AG08396 (cell line): ENCODE measurements at places on chromosomes 2 and 18.

DNA sequence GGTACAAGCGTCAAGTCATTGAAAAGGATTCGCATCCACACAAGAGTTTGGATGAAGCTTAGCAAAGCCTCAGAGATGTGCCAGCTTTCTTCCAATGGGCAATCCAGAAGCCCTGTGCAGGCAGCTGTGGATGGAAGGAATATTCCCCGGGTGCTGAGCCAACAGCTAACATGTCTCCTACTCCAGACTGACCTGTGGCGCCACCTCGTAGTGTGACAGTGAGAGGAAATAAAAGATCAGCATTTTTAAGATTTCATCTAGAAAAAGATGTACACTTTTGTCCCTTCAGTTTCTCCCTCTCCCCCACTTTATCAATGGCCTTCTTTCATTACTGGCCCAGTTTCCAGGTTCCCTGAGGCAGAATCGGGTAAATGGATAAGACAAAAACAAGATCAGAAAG, 48.9 kb upstream of the SPATS2L start:
- DNase-seq, result no peak

DNA sequence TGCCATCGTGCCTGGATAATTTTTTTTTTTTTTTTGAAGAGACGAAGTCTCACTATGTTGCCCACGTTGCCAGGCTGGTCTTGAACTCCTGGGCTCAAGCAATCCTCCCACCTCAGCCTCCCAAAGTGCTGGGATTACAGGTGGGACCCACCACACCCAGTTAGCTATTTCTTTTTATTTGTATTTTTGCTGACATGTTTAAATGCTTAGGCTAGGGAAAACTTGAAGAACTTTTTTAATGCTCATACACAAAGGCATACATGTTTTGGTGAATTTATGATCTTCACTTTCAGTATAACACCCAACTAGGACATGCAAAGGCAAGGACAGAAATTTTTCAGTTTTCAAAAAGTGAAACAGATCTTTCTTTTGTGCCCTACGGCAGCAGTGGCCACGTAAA, 9.9 kb downstream of the L3MBTL4 start:
- DNase-seq, result no peak

DNA sequence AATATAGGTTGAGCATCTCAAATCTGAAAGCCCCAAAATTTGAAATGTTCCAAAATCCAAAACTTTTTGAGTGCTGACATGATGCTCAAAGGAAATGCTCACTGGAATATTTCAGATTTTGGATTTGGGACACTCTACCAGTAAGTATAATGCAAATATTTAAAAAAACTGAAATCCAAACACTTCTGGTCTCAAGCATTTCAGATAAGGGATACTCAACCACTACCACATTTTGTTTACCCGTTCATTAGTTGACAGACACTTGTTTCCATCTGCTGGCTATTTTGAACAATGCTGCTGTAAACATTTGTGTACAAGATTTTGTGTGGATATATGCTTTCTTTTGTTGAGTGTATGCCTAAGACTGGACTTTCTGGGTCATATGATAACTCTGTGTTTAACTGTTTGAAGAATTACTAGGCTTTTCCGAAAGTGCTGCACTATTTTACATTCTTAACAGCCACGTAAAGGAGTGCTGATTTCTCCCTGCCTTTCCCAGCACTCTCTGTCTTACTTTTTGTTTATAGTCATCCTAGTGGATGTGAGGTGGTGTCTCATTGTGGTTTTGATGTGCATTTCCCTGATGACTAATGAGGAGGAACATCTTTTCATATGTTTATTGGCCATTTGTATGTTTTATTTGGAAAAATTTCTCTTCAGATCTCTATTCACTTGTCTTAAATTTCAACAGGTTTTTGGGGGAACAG, 19.5 kb upstream of the DCDC2C start:
- no peak for DNase-seq

- no peak for DNase-seq
Observed at GRCh38 chr2:170969030-170969429, 40.0 kb downstream of the GORASP2 start.

- DNase-seq, result no peak
Observed at GRCh38 chr2:222576171-222577081, 79.5 kb downstream of the FARSB start.

DNA sequence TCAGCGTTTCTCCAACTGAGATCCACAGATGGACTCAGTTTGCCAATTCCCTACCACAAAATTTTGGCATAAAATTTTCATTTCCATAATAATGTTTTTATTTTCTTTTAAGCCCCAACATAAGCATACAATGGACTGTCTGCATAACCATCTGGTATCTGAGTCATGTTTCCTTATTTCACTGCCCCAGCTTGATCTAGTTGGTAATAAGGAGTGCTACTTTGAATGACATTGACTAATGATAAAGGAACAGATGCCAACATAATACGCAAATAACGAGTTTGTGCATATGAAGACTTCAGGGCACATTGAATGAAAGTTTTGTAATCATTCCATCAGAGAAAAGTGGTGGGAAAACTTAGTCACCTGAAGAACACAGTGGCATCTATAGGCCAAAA, 8.8 kb upstream of the MBD2 start:
- no peak for DNase-seq

DNA sequence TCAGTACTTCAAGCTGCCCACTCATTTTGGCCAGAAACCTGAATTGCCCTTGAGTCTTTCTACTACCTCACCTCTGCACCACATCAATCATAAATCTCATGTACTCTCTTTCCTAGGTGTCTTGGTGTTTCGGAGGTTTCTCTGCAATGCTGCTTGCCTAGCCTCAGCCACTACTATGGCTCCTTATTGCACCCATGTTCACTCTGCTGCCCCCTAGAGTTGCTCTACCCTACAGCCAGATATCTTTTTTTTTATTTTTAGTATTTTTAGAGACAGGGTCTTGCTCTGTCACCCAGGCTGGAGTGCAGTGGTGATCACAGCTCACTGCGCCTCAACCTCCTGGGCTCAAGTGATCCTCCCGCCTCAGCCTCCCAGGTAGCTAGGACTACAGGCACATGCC, 413.0 kb downstream of the PTPRM start:
- no peak for DNase-seq

DNA sequence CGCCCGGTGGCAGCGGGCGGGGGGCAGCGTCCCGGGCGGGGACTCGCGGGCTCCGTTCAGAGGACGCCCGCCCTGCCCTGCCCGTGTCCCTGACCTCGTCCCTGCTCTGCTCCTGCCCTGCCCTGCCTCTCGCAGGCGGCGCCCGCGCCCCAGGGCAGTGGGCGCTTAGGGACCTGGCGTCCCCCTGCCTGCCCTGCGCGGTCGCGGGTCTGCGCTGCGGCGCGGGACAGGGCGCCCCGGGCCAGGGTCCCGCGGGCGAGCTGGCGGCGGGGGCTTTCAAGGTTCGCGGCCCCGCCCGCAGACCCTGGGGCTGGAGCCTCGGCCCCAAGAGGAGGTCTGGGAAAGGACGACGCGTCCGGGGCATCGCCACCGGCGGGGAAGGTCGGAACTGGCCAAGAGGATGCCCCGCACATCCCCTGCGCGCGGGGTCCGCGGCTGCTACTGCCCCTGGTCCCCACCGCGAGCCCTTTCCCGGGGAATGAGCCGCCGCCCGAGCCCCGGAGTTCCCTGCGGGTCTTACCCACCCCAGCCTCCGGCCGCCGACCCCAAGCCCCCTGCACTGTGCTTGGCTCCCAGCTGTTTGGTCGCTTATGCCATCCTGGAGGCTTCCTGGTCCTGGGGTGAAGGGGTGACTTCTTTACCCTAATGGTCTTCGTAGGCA, 679 bp downstream of the RNF144A start:
- no peak for DNase-seq

GRCh38 chr18:74499633-74500032, 3.5 kb downstream of the CNDP2 start:
- no peak for DNase-seq

GRCh38 chr2:57549642-57550102, 496.9 kb upstream of the VRK2 start:
- no peak for DNase-seq

GRCh38 chr2:31347750-31348149, 66.8 kb downstream of the XDH start:
- peak; percentile 61 for DNase-seq

DNA sequence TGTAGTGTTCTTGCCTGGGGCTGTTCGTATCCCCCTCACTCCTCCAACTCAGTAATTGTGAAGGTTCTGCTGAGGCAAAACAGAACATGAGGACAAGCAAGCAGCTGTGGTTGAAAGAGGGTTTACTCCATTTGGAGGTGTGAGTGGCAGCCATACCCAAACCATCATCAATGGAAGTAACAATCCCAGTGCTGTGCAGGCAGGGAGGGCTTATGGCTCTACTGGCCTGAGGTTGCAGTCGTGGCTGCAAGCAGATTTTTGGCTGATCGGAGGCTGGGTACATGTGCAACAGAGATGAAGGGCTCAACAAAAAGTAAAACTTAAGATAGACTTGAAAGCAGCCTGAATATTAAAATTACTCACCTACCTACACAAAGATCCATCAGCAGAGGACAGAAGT, 13.2 kb downstream of the SRSF7 start:
- no peak for DNase-seq

- DNase-seq, result no peak
Observed at GRCh38 chr2:221124532-221125240, 447.4 kb downstream of the EPHA4 start.

- DNase-seq, result no peak
Observed at GRCh38 chr2:240704651-240705050, 13.0 kb downstream of the AQP12A start.

- DNase-seq, result no peak
Observed at GRCh38 chr2:210519594-210519993, 36.8 kb upstream of the CPS1 start.

- peak; percentile 87 for DNase-seq
Observed at GRCh38 chr2:96260387-96261260, 5.2 kb downstream of the TMEM127 start.

DNA sequence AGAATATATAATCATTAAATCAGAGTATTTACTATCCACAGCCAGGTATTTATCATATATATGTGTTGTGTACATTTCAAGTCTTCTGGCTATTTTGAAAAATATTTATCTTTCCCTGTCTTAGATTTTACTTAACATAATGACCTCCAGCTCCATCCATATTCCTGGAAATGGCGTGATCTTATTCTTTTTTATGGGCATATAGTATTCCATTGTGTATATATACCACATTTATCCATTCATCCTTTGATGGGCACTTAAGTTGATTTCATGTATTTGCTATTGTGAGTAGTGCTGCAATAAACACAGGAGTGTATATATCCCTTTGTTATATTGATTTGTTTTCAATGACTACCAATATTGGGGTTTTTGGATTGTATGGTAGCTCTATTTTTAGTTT, 6.6 kb downstream of the GCC2 start:
- DNase-seq, result no peak

GRCh38 chr2:162824304-162824703, 14.3 kb downstream of the KCNH7 start:
- no peak for DNase-seq

DNA sequence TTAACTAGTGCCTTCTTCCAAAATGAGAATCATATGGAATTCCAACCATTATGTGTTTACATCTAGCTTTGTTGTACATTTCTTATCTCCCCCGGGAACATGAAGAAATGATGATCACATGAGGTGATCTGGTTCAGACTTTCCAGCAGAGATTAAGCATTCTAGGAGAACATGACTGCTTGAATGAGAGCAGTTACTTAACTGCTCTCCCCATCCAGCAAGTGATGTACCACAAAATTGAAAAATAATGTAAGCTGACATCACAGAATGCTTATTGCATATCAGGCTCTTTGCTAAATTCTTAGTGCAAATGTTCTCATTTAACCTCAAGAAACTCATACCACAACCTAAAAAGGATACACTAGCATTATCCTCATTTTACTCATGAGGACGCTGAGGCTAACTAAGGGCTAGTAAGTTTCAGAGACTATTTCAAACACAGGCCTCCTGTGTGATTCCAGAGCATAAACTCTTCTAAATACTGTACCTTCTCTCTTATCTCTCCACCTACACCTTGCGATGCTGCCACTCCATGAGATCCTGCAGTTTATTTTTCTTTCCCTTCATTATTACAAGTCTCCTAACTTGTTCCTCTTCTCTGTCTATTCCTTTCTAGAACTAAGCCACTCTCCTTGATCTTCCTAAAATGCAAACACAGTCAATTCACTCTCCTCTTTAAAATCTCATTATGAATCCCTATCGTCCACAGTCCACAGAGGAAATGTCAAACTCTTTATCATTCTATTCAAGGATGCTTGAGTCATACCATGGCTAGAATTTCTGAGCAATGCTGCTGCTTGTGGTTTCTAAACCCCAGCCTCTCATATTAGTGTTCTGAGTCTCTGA, 1224.8 kb upstream of the ZEB2 start:
- peak; percentile 28 for DNase-seq

DNA sequence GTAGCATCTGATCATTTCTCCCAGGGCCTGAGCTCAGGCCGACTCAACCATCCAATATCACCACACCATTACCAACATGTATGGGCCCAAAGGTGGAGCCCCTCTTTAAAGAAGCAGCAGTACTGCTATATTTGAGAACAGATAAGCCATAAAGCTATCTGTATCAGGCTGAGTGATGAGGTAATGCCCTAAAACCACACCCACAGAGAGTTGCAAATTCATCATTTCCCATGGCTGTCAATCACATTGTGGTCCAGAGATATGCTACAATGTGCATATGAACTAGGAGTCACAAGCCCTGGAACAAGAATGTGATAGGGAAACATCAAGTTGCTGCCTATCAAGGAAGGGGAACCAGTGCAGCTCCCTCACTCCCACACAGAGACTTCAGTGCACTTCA, 52.6 kb upstream of the GALNT13 start:
- no peak for DNase-seq

- no peak for DNase-seq
Observed at GRCh38 chr2:107543793-107544192, 282.9 kb upstream of the RGPD4 start.

DNA sequence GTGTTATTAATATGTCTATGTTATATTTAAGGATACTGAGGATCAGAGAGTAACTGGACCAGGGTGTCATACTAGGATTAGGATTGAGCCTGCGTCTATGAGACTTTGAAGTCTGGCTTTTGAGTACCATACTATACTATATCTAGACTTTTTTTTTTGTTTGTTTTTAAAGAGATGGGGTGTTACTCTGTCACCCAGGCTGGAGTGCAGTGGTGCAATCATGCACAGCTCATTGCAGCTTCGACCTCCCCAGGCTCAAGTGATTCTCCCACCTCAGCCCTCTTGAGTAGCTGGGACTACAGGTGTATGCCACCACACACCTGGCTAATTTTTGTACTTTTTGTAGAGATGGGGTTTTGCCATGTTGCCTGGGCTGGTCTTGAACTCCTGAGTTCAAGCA, 66.2 kb upstream of the MAP4K3 start:
- DNase-seq, result no peak

DNA sequence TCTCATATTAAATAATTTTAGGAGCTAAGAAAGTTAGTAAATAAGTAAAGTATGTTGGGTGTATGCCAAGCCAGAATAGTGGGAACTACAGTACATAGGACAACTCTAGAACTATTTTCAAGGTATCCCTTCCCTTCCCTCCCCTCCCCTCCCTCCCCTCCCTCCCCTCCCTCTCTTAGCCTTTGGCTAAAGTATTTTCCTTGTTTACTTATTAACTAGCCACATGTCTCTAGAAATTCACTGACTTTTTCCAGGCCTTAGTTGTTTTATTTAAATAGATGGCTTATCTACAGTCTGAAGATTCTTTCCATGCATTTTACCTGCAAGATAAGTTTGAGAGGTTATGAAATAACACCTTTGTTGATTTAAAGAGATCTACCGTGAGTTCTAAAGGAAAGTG, 402.1 kb downstream of the PARD3B start:
- DNase-seq, result no peak
